NCI-H1105 (cell line): ENCODE measurements at places on chromosomes 4 and X.

- no peak for DNase-seq
Measured at GRCh38 chrX:53476371-53476770, 42.2 kb upstream of the HSD17B10 start.

DNA sequence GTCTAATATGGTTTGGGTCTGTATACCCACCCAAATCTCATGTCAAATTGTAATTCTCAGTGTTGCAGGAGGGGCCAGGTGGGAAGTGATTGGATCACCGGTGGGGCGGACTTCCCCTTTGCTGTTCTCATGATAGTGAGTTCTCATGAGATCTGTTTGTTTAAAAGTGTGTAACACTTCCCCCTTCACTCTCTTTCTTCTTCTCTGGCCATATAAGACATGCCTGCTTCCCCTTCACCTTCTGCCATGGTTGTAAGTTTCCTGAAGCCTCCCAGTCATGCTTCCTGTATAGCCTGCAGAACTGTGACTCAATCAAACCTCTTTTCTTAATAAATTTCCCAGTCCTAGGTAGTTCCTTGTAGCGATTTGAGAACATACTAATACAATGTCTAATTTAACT is 19.7 kb upstream of the SCRG1 start:
- DNase-seq, result no peak

DNA sequence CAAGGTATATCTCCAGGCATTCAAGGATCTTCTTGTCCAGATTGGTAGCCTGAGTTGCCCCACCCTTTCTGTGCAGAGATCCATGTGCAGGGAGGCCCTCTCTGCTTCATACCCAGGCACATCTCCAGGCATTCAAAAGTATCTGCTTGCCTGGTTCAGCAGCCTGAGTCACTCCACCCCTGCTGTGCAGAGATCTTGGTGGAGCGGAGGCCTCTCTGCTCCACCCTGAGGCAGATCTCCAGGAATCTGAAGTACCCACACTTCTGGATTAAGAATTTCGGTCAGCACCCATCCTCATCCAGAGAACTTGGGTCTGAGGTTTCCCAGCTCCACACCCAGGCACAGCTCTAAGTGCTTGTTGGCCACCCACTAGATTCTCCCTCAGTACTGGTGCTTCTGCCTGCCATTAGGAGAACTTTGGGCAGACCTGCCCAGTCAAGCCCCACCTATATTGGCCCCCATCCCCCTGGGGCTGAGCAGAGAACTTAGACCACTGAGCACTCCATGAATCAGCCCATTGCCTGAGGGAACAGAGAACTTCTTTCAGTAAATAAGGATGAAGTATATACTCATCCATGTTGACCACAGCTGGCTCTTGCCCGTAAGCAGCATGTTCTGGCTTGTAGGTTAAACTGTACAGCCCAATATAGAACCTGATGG is 199.5 kb upstream of the ZCCHC13 start:
- DNase-seq, result no peak

- DNase-seq, result no peak
Measured at GRCh38 chrX:28693101-28693500, 105.9 kb downstream of the IL1RAPL1 start.

DNA sequence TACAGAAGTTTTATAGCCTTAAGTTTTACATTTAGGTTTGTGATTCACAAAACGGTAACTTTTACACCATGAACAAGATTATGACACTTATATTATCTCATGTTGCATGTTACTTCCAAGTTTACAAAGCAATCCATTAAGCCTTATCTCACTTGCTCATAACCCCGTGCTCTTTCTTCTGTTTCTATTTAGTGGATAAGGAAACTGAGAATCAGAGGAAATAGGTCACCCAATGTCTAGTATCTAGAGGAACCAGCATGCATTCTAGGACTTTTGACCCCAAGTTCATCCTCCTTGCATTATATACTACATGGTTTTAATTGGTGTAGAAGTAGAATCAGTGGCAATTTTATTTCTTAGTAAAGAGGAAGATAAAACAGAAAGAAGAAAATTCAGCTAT is 67.0 kb upstream of the ANXA3 start:
- DNase-seq, result no peak

- no peak for DNase-seq
Measured at GRCh38 chr4:110869114-110869513, 246.2 kb upstream of the PITX2 start.

DNA sequence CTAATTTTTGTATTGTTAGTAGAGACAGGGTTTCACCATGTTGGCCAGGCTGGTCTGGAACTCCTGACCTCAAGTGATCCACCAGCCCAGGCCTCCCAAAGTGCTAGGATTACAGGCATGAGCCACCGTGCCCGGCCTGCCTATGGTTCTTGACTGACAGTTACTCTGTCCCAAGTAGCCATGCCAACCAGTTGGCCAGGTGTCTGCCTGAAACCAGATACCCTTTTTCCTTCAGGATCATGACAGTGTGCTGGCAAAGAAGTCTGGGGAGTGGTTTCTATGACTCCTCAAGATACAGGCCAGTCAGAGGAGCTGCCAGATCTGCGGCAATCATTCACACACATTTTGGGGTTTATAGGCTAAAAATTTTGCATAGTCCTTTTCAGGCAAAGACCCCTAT is 1.7 kb upstream of the LAS1L start:
- DNase-seq, result no peak

DNA sequence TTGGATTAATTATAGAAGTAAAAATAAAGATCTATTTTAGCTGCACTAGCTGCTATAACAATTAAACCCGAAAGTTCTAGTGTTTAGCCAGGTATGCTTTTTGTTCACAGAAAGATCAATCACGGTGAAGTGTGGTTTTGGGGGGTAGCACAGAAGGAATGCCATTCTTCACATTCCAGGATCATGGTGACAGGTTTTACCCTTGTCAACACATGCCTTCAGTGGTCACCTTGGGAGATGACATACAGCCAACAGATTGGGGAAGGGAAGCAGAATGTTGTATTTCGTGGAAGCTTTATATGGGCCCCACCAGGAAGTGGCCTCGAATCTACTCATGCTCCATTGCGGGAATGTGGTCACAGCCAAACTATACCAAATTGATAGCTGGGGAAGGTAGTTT is 753.6 kb downstream of the RAPGEF2 start:
- DNase-seq, result no peak

DNA sequence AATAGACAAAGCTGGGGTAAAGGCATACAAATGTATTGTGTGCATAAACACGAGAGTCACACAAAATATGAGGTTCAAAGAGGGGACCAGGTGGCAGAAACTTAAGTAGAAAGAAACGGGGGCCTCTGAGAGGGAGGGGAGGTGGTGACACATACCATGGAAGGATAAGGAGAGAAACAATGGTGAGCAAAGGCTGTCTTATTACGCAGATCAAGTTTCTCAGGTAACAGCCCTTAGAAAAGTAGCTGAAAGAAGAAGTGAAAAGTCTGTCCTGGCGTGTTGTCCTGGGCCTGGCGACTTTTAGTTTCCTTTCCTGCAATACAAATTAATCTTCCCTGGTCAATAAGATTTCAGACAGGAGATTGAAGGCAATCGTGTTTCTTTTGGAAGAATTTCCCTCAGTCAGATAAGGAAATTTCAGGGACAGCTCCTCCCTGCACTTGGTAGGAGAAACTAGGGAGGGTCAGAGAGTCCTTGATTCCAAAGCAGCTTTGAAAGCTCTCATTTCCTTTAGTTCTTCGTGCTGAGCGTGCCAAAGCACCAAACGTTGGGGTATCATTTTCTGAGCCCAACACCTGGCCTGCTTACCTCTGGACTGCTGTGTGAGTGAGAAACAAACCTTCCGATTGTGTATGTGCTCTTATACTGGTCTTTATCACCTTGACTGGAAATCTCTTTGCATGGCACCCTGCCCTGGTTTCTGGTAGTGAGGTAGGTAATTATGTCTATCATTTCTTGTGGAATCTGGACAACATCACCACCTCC is 676.7 kb upstream of the LCORL start:
- no peak for DNase-seq

- DNase-seq, result no peak
Measured at GRCh38 chr4:99102634-99103033, 14.0 kb upstream of the ADH5 start.

- DNase-seq, result no peak
Measured at GRCh38 chr4:17142232-17142711, 243.8 kb upstream of the LDB2 start.

GRCh38 chr4:30716681-30717207 is 3.4 kb upstream of the PCDH7 start:
- peak; percentile 2 for DNase-seq

- peak; percentile 42 for DNase-seq
Measured at GRCh38 chrX:24846550-24847150, 152.9 kb downstream of the POLA1 start.

DNA sequence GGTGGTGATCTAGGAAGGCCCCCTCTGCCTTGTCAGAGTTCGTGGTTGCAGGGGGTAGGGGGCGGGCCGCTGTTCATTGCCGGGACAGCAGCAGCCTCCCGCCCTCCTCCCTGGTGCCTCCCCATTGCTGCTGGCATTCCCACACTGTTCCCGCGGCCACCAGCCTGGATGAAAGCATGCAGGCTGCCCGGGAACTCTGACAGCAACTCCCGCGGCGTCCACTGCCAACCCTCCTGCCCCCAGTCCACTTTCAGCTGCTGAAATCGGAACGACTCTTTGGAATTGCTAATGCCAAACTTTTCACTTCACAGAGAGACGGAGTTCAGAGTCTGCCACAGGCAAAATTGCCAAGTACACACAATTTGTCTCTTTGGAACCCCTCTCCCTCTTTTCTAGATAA is 121.9 kb downstream of the BEND2 start:
- DNase-seq, result no peak

DNA sequence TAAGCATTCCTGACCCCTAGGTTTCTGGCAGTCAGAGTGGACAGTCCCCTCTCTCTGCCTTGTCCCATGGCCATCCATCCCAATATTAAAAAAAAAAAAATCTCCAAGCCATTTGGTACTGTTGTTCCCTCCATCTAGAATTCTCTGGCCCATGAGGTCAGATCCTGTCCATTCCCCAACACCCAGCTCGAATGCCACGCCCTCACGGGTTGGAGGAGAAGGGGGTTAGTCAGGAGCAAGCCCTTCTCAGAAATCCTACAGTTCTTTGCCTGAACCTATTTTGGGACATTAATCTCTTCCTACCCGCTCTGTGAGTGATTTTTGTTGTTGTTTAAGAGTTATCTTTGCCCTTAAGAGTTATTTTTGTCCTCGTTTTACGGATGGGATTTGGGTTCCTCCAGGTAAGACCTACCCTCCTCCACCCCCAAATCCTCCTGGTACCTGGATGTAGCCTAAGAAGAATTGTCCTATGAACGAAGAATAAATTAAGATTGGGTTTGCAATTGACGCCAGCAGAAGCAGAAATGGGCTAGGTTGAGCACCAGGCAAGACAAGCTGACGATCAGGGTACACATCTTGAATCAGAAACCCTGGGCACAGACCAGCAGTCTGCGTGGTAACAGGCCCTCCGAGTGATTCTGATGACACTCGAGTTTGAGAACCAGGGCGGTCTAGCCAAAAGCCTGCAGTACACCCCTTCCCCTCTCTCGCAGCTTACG is 977 bp downstream of the RNF175 start:
- DNase-seq, result no peak

- DNase-seq, result no peak
Measured at GRCh38 chr4:2068198-2068470, 9.0 kb downstream of the NAT8L start.
